ENCODE measurements at places on chromosomes 5 and 9.

DNA sequence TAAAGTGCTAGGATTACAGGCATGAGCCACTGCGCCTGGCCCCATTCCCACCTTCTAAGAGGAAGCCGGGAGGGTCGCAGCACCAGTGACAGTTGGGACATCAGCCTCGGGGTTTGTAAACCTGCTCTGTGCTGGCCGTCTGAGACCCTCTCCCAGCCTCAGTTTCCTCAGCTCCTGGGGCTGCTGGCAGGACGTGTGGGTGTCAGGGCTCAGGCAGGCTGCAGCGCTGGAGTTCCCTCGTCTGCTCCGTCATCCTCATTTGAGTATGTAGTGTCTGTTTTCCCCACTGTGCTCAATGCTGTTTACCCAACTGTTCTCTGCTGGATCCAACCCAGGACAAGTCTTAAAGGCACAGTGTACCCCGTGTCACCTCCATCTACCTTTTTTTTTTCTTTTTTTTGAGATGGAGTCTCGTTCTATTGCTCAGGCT, 2.0 kb upstream of the NINJ1 start:
- no peak for DNase-seq

GRCh38 chr5:103919506-103919905, 356.9 kb upstream of the NUDT12 start:
- DNase-seq, result no peak

DNA sequence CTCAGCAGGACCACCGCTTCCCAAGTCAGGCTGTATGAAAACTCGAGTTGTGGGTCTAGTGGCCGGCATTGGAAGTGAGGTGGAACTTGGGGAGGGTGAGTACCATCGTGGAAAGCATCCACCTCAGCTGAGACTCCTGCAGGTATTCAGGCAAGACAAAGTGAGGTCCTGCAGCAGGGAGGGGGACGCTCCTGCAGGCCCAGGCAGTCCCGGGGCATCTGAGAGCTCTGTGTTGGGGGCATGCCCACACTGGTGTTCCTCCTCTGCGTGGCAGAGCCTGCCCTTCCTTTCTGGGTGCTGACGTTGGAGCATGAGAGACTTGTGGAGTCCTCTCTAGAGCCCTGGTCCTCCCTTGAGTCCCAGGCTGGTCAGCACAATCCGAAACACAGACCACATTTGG, 187.7 kb downstream of the CACNA1B start:
- DNase-seq, result no peak

DNA sequence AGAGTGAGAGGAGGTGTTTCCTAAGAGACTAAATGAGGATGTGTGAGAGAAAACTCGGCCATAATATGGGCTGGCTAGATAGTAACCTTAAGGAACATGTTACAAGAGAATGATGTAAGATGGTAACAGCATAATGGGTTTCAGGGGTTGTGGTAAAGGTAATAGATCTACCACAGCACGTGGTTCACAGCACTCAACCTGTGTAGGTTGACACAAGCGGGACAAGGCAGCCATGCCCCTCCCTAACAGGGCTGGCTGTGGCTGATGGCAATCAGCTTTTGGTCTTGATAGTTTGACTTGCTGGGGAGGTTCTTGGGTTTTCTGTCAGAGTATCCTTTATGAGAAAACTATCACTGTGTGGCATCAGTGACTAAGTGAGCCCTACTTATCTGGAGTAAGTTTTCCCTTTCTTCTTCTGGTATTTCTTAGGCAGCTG, 138.6 kb downstream of the TRIO start:
- DNase-seq, result no peak

DNA sequence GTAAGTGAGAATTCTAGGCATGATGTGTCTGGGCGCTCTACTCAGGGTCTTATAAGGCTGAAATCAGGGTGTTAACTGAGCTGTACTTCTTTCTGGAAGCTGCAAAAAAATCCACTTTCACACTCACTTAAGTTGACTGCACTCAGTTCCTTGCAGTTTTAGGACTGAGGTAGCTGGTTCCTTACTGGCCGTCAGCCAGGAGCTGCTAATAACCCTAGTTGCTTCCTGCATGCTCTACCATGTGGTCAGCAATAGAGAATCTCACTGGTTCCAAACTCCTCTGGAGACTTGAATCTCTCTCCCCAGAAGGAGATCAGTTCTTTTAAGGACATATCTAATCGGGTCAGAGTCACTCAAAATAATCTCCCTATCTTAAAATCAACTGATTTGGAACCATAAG, 911.2 kb downstream of the EFNA5 start:
- no peak for DNase-seq

GRCh38 chr9:10534850-10535249, 78.0 kb downstream of the PTPRD start:
- no peak for DNase-seq

DNA sequence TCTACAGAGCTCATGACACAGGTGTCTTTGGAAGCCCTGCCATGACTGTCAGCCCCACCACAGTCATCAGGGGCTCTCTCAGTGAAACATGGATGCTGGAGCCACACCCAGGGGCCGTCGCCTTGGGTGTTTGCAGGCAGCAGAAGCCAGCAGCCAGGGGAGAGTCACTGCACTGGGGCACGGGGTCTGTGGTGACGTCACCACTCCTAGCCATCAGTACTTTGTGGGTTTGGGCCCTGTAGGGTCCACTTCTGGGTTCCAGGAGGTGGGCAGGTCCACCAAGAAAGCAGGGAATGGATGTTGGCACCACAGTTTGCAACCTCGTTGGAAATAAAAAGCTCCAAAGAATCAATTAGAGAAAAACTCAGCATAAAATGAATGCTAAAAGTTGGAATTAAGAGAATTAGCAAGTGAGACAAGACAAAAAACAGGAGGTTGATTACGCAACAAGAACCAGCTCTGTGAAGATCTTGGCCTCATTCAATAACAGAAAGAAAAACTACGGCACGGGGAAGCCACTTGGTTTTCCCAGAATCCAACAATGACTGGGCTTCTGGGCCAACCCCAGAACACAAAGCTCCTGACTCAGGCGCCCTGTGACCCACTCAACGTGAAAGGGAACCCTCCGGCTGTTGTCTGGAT, 34.3 kb downstream of the MED10 start:
- DNase-seq, result no peak

DNA sequence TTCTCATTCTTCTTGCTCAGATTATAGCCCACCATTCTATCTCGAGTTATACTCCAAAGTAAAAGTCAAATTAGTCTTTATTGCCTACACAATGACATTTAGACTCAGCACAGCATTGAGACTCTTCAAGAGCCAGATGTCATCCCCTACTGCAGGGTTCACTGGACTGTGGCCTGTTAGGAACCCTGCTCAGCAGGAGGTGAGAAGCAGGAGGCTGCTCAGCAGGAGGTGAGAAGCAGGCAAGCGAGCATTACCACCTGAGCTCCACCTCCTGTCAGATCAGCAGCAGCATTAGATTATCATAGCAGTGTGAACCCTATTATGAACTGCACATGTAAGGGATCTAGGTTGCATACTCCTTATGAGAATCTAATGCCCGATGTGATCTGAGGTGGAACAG, 12.7 kb upstream of the LIFR start:
- no peak for DNase-seq

DNA sequence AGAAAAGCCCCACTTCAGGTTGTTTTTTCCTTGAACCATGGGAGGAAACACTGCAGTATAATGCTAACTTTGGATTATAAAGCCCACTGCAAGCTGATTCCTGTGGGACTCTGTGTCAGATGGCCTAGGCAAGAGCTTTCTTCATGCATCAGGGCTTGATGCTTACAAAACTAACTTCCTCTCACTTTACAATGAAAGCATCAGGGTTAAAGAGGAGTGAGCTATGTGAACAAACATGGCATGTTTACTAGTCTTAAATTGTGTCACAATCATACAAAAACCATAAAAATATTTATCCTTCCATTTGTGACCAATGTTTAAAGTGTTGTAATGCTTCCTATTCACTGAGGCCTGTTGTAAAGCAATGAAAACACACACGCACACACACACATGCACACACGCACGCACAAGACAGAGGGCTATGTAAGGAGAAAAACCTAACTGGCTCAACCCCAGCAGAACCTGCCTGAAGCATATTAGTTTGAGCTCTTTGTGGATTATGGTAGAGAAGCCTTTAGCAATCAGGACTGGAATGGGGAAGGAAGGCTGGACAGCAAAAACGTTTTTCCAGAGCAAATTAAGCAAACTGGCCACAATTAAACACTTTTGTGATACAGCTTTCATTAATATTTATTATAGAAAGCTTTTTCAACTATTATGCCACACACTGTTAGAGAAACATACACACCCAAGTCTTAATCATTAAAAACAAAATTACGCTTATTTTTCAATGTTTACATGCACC, 122.2 kb downstream of the AUH start:
- DNase-seq, result no peak

DNA sequence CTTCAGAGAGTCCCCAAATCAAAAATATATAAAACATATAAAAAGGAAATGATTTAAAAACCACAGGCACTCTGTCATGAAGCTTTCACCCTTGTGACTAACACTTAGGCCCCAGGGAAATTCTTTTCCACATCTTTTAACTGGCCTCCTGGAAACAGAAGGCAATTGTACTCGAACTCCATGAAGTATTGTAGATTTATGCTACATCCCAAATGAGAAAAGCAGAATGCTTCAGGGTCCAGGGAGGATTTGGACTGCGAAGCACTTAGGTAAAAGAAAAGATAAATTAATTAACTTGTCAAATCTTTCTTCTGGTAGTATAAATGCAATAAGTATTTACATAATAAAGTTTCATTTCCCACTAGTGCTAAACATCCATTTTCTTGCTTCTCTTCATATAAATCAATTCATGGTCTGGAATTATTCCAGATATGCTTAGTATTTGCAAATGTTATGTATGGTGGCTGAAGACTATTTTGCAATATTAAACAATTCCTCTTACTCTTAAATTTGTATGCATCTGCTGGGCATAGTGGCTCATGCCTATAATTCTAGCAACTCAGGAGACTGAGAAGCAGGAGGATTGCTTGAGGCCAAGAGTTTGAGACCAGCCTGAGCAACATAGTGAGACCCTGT, 64.9 kb upstream of the ELL2 start:
- no peak for DNase-seq

DNA sequence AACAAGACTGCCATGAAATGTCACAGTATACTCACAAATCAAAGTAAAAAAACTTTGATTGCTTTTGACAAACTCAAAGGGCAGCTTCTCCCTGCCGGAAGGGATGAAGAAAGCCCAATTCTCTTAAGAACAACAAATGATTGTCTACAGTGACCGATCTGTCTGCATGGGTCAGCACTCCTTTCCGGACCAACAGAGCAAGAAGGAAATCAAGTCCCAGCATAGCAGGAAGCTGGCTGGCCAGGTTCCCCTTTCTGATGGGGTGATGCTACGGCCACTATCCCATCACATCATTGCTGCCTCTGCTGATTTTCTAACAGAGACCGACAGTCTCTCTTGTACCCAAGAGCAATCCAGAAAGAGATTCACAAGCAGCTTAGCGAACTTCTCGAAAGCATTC, 692 bp downstream of the C1QTNF3 start:
- peak; percentile 2 for DNase-seq

DNA sequence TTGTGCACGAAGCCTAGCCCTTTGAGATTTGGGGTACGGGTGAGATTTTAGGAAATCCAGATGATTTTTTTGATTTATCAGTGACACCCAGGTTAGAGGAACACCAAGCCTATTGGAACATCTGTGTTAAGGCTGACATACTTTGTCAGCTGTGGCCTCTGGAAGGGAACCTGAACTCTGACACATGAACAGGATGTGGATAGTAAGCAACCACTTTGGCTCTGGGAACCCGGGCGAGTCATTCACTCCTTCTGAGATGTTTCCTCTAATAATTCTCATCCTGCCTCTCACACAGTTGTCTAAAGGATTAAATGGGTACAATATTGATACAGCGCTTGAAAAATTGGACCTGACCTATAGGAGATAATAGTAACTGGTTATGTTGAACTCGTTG, 67.8 kb downstream of the FGF1 start:
- DNase-seq, result no peak

GRCh38 chr9:114423181-114423580, 35.4 kb upstream of the AKNA start:
- no peak for DNase-seq

- no peak for DNase-seq
Observed at GRCh38 chr9:82882138-82882537, 180.8 kb downstream of the RASEF start.

Data from CD4-positive, alpha-beta T cell treated with Interferon gamma for 1 hour (primary cell).